Midbrain (tissue), 1 donor: ENCODE measurements at places on chromosomes 13 and 19.

DNA sequence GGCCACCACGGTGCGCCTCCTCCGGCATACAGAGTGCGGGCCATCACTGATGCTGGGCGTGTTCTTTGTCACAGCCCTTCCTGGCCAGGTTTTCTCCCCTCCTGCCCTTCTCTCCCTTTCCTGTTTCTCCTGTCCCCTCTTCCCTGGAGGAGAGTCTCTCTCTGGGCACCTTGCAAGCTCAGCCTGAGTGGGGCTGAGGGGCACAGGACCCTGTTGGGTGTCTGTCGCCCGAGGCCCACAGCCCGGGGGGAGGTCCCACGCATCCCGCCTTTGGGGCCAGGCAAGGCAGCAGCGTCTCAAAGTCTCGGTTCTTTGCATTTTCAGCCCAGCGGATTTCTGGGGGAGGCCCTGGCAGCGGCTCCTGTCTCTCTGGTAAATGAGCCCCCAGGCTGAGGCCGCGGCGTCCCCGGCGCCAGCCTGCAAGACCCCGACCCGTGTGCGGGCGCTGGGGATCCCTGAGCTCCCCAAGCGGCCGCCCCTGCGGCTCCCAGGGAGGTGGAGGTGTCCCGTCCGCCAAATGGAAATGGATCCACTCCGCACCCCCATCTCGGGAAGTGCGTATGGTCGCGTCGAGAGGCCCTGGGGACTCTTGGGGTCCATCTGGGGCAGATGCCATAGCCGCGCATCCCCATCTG, 47.2 kb downstream of the COMP start:
- no peak for DNase-seq

- DNase-seq: peak; percentile 70
These were observed 2.4 kb downstream of the PTPRH start for GRCh38 chr19:55206664-55207500.

- no peak for DNase-seq
These were observed 20.0 kb downstream of the CRYL1 start for GRCh38 chr13:20505405-20506366.

- DNase-seq: no peak
These were observed 1.4 kb upstream of the PRKD2 start for GRCh38 chr19:46718157-46718933.

- DNase-seq: no peak
These were observed 1064.3 kb downstream of the DIAPH3 start for GRCh38 chr13:59099182-59099974.

DNA sequence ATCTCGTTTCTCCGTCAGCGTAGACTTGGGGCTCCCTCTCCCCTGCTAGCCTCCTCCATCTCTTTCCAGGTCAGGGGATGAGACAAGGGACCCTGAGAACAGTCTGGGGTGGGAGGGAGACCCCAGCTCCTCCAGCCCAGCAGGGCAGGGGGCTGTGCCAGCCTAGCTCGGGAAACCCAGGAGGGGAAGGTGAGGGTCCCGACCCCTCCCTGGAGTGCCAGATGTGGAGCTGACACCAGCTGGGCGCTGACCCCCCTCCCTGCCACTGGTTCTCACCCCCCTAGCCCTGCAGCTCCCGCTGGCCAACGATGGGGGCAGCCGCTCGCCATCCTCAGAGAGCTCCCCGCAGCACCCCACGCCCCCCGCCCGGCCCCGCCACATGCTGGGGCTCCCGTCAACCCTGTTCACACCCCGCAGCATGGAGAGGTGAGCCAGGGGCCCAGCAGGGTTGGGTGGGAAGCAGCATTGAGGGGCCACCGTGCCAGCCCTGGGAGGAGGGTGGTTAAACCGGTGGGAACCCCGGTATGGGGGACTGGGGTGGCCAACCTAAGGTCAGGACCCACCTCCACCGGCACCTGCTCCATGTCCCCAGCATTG, 5.1 kb upstream of the TGFBR3L start:
- no peak for DNase-seq

DNA sequence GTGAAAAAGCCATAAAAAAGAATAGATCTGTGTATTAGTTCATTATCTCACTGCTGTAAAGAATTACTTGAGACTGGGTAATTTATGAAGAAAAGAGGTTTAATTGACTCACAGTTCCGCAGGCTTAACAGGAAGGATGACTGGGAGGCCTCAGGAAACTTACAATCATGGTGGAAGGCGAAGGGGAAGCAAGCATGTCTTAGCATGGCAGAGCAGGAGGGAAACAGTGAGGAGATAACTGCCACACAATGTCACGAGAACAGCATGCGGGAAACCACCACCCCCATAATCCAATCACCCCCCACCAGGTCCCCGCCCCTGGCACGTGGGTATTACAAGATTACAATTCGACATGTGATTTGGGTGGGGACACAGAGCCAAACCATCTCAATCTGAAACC, 39.1 kb upstream of the EEF1AKMT1 start:
- no peak for DNase-seq

GRCh38 chr19:21622920-21623319, 117.5 kb downstream of the ZNF429 start:
- DNase-seq: no peak

DNA sequence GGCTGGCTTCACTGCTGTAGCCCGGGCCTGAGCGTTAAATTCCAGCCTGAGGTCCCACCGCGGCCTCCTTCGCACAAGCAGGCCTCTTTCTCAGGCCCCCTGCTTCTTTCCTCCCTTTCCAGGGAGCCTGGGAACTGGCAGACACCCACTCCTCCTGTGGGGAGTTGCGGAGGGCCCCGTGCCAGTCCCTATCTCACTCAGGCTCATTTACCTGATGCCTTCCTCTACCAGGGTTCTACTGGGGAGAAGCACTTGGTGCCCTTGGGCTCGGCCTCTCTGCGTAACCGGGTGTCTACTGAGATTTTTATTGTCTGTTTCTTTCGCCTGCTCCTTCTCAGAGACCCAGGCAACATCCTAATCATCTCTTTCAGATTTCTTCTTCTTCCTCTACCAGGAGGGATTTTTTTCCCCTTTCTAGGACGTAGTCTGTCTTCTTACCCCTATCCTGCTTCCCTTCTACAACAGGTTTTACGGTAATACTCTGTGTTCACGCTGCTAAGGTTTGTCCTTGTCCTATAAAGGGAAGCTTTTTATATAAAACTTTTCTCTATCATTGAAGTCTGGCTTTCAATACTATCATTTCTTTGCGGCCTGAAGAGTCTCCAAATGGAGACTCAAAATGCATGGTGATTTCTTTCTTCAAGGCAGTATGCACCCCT, 135.4 kb upstream of the GPR12 start:
- no peak for DNase-seq

DNA sequence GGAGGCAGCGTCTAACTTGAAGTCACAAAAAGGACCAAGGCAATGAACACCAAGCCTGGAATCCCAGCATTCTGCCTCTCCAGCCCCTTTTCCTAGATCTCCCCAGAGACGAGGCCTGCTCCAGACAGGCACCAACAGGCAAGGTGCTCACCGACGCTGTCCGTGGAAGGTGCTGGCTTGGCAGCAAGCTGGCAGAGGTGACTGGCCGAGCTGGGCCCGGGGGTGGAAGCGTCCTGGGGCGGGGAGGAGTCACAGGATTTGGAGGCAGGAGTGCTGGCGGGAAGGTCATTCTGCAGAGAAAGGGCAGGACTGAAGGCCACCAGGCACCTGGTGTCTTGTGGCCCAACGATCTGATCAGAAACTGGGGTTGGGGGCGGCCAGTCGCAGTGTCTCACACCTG, 18.2 kb downstream of the TLE2 start:
- no peak for DNase-seq

GRCh38 chr13:80235967-80236302, 105.0 kb downstream of the SPRY2 start:
- no peak for DNase-seq

- DNase-seq: no peak
These were observed 13.3 kb upstream of the MISP start for GRCh38 chr19:737591-738093.

- DNase-seq: no peak
These were observed 110.1 kb downstream of the FGF14 start for GRCh38 chr13:102291587-102292218.

GRCh38 chr13:34647379-34648150, 294.5 kb upstream of the NBEA start:
- no peak for DNase-seq

DNA sequence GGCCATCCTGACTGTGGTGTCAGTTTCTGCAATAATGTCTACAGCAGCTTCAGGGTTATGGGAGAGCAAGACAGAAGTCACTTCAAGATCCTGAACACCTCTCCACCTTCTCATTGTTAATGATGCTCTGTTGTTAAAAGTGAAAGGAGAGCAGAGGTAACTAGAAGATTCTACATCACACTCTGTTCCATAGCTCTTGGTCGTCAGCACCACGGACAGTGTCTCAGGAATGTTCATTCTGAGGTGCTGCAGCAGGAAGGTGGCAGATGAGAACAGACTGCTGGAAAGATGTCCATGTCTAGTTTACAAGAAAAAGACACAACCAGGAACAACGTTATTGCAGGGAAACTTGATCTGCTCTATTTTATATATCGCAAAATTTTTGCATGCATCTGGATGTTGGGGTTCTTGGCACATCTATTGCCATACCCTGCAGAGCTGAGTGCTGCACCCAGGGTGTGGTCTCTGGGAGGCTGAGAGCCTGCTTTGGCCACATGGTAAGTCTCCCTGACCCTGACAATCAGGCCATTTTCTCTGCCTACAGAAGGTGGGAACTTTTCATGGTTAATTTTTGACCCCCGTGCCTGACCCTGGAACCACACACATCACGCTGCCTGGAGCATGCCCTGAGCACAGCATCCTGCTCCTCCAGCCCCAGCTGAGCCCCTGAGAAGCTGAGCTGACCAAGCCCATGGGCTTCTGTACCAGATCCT, 12.7 kb downstream of the CEACAM21 start:
- DNase-seq: no peak

DNA sequence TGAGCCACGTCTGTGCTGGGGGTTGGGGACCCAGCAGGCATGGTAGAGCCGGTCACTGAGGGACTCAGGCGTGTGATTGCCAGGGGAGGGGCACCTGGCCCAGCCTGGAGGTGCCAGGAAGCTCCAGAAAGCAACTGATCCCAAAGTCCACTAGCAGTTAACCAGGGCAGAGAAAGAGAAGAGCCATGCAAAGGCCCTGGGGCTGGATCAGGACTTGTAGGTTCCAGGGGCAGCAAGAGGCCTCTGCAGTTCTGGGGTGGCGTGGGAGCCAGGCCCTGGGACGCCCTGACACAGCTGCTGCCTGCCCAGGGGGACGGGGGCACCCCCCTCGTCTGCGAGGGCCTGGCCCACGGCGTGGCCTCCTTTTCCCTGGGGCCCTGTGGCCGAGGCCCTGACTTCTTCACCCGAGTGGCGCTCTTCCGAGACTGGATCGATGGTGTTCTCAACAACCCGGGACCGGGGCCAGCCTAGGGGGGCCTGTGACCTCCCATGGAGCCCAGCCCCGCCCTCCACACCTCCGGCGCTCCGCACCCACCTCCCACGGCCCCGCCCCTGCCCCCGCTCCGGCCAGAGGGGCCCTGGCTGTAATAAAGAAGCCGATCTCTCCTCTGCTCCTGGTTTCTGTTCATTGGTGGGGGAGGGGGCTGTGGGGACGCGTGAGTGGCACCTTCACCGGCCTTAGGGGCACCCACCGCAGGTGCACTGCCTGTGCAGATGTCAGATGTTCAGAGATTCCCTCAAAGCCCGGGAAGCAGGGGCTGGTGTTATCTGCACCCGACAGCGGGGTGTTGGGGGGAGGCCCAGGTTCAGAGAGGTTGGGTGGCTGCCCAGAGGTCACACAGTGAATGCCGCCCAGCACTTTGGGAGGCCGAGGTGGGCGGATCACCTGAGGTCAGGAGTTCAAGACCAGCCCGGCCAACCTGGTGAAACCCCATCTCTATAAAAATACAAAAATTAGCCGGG, 4.1 kb downstream of the AZU1 start:
- no peak for DNase-seq

- no peak for DNase-seq
These were observed 30.7 kb downstream of the GPR180 start for GRCh38 chr13:94632226-94632980.

DNA sequence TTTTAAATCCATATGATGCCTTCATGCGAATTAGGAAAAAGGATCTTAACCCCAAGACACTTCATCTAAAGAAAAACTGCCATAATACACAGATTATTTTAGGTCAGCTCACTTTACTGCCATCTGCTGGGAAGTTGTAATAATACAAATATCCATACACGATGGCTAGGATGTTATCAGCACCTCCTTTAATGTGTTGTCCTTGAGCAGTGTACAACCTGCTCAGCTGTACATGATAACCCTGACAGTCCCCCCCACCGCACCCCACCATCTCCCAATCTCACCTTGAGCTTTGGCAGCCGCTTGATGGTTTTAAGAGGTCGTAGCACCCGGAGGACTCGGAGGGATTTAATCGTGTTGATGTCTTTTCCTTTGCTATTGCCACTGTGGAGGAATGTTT, 112.2 kb downstream of the IER2 start:
- peak; percentile 26 for DNase-seq

- no peak for DNase-seq
These were observed 110.5 kb downstream of the ZDHHC20 start for GRCh38 chr13:21348488-21349120.

DNA sequence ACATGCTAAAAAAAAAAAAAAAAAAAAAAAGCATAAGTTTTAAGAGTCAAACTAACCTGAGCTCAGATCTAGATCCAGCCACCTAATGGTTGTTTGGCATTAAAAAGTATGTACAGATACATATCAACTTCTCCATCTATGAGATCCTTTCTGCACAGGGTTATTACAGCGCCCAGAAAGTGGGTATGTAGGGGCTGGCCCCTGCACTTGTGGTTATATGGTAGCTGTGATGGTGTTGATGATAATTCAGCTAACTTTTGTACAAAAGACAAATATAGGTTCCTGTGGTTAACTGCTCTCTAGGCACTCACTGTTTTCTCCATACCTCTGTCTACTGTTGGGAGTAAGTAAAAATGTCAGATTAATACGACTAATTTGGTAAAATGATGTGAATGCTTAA, 81.7 kb downstream of the TNFRSF19 start:
- no peak for DNase-seq

DNA sequence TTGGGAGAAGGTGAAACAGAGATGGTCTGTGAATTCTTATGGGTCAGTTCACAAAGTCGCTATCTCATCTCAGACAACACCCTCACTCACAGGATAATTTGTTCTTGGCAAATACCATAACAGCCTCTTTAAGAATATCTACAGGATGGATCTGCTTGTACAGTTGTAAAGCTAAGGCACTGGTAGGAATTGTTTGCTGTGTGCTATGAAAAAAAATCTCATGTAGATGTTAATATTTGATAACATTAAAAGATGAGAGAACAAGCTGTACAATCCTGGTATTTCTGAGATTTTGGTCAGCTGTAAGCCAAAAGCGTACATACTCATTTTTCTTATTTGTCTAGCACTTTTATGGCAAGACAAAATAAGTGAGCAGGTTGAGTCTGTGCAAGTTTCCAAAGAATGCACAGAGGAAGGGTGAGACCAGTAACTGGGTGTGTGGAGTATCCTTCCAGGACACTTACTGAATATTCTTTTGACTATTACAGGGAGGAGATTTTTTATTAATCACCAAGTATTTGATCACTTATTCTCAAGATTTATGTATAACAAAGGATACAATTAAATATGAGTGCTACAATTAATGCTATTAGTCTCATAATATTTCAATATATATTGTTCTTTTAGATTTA, 814.5 kb upstream of the MIR17HG start:
- no peak for DNase-seq

GRCh38 chr13:110726726-110727125, 13.2 kb downstream of the ING1 start:
- no peak for DNase-seq
